ENCODE measurements at places on chromosomes 2 and 18.

- DNase-seq, result no peak
Observed at GRCh38 chr2:235639885-235640284, 146.0 kb downstream of the AGAP1 start.

DNA sequence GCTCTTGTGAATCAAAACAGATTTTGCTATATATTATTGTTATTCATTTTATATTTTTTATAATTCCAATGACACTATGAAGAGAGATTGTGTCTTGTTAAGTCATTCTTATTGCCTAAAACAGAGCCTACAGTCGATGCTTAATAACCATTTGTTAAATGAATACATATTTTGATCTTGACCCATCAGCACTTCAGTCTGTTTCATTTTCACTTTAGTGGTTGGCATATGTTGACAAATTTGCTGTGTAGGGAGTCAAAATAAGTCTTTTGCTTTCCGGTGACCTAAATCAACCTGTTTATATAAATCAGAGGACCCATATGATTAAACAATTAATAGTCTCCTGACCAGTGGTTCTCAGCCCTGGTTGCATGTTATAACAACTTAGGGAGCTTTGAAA lies 97.1 kb downstream of the TXNL1 start:
- no peak for DNase-seq

DNA sequence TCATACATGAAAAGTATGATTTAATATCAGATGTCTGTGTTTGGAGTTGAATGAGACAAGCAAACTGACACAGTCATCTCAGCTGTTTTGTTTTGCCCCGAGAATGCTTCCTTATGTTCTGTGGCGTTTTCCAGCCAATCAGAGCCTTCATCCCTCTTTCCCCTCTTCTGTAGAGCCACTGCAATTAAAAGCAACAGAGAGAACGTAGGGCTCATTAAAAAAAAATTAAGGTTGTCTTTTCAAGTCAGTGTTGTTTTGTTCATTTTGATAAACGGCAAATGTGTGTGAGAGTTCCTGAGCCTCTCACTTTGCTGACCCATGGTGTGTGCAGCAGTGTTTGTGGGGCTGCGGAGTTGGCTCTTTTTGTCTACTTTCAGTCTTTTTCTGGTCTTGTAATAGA lies 216.0 kb downstream of the FHOD3 start:
- DNase-seq, result no peak

GRCh38 chr2:27074738-27075565 lies 3.5 kb upstream of the EMILIN1 start:
- peak; percentile 60 for DNase-seq

DNA sequence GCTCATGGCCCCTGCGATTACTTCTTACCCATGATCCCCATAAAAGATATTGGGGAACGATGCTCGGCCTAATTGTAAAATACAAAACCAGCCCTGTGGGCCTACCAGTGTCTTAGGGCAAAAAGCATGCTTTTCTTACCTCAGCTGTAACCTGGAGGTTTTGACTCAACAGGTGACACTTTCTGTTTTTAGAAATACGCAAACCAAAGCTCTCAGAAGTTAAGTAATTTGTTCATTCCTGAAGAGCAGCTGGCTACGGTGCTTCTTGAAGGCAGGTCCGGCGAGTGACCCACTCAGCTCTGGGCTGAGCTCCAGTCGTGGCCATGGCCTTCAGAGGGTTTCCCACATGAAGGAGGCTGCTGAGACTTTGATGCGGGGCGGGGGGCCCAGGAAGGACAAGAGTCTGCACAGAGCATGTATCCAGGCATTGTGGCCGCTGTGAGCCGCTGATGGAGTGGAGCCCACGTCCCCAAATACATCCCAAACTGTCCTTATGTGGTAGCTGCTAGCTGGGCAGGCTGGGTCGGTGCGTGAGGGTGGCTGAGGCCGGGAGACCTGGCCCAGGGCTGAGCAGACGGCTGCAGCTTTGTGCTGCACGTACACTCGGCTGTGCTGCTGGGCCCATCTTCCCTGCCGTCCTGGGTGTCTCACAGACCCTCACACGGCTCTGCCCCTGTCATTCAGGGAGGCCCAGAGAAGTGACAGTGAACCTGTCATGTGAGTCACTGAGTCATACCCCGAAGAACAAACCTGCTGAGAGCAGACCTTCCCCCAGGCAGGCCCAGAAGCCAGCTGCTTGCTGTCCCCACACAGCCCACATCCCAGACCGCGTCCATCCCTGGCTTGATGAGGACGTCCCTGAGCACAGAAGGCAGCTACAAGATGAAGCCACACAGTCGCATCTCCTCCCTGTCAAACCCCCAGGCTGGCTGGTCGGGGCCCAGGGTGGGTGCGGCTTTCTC lies 34.1 kb downstream of the ITGB1BP1 start:
- no peak for DNase-seq

DNA sequence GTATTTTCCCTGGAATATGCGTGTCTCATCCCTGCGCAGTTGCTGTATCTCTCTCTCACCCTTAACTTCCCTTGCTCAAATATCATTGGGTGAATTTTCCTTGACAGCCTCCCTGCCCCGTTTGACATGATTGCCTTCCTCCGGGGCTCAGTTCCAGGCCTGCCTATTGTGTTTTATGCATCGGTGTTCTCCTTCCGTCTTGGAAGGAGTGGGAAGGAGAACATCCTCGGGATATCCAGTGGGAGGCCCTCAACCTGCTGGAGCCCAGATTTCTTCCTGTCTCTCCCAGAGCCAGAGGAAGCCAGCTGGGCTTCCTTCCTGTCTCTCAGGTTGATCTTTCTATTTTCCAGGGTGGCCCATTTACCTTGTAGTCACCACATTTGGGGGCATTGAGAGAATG lies 434.7 kb upstream of the HS6ST1 start:
- DNase-seq, result no peak

DNA sequence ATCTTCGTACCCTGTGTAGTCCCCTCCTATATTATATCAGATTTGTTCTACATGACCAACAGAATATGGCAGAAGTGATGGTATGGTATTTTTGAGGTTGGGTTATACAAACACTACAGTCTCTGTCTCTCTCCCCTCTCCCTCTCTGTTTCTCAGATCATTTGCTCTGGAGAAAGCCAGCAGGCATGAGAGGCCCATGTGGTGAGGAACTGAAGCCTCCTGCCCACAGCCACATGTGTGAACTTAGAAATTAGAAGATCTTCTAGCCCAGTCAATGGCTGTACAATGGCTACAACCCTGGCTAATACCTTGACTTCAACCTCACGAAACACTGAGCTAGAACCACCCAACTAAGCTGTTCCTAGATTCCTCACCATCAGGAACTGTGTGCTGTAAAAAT lies 250.6 kb downstream of the SMAD2 start:
- DNase-seq, result no peak

DNA sequence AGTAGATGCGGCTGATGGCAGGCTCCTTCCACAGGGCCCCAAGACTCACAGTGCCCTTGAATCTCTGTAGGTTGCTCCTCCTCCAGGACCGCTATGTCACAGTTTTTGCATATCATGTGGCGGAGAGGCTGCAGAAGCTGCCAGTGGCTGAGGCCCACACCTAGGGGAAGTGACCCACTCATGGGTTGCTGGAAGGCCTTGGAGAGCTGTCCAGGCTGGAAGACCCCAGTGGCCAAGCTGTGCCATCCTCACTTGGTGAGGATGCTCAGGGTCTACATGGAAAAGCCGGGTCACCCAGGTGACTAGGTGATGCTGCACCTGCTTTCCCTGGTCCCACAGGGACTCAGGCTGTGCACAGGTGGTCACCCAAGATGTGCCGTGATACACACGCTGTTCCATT lies 90.6 kb downstream of the SEPTIN10 start:
- no peak for DNase-seq

GRCh38 chr2:19169134-19169768 lies 189.2 kb downstream of the OSR1 start:
- no peak for DNase-seq

GRCh38 chr18:44899832-44900231 lies 219.1 kb downstream of the SETBP1 start:
- no peak for DNase-seq

- no peak for DNase-seq
Observed at GRCh38 chr2:32008805-32009515, 1.8 kb downstream of the MEMO1 start.

DNA sequence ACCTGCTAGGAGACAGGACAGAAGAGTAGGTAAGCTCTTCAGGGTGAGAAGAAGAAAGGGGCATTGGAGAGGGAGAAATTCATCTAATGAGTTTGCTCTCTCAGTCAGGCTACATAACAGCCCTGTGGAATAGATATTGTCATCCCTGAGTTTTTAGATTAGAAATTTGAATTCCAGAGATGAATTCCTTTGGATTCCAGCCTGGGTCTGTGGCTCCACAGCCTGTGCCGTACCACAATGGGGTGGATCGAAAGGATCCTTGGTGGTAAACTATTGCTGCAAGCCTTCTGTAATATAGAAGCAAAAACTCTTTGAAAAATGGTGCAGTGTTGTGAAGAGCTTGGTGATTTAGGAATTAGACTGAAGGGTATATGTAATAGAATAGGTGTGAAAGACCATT lies 21.0 kb downstream of the MYO1B start:
- DNase-seq, result no peak

DNA sequence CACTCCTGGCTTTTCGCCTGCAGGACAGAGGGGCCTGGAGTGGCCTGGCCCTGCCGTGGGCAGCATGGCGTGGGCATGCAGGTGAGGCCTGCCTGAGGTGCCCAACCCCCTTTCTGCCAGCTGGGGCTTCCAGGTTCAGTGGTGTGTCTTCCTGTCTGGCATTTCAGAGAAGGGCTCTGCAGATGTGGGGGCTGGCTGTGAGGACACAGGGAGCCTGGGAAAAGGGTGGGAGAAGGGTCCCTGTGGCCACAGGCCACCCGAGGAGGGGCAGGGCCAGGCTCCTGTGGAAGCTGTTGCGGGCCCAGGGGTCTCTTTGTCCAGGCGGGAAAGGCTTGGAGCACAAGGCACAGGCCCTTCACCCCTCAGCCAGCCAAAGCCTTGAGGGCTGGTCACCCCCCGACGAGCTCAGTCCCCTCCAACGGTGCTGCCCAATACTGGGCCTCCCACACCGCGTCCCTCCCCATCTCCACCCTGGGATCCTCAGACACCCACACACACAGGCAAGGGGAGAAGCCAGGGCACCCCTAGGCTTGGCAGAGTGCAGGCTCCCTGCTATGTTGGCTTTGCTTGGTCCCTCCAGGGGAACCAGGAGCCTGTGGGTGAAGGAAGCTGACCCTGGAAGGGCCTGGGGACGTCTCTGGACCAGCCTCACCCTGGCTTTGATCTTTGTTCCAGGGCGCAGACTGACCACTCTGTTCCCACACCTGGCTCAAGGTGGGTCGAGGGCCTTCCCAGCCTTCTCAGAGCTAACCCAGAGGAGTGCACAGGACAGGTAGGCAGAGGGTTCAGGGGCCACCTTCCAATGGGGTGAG lies 3.7 kb upstream of the AQP12A start:
- DNase-seq, result no peak

GRCh38 chr2:80002568-80003157 lies 301.9 kb downstream of the LRRTM1 start:
- no peak for DNase-seq

GRCh38 chr2:19860022-19860421 lies 41.8 kb downstream of the TTC32 start:
- no peak for DNase-seq

DNA sequence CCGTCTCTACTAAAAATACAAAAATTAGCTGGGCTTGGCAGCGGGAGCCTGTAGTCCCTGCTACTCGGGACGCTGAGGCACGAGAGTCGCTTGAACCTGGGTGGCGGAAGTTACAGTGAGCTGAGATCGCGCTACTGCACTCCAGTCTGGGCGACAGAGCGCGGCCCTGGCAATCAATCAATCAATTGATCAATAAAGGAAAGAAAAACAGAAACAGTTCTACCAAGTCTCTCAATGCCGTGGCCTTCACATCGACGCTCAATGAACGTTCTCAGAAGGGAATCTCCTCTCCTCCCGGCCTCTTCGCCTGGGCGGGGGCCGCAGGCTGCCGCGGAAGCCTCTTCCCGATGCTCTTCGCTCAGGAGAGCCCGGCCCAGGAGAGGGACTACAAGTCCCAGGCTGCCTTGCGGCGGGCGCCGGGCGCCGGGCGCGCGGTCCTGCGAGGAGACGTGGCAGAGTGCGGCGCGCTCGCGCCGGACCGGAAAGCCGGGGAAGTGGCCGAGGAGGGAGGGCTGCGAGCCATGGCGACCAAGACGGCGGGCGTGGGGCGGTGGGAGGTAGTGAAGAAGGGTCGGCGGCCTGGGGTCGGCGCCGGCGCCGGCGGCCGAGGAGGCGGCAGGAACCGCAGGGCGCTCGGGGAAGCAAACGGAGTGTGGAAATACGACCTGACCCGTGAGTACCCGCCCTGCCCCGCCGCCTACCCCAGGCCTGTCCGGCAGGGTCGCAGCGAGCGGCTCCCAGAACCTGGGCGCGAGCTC lies at the start of gene TMEM214:
Gene TMEM214, plus strand, starts transcription at position 471 of the 758 bp plus-strand sequence. Its CDS starts 51 bp downstream, at position 522.
- DNase-seq, result peak; percentile 83

DNA sequence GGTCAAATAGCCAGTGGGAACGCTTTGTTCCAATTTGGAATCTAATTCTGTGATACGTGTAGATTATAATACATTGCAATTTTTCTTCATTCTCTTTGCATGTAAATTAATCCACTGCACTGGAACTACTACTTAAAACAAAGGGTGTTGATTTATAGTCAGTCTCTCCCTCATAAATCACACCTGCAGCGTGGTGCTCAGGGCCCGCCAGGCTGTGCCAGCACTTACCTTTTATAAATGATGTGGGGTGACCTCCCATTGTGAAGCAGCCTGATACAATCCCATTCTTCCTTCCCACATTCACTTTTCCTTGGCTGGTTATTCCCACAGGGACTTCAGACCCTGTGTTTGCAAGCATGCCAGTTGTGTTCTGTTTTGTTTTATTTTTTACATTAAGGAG lies 302.3 kb upstream of the ID2 start:
- no peak for DNase-seq

DNA sequence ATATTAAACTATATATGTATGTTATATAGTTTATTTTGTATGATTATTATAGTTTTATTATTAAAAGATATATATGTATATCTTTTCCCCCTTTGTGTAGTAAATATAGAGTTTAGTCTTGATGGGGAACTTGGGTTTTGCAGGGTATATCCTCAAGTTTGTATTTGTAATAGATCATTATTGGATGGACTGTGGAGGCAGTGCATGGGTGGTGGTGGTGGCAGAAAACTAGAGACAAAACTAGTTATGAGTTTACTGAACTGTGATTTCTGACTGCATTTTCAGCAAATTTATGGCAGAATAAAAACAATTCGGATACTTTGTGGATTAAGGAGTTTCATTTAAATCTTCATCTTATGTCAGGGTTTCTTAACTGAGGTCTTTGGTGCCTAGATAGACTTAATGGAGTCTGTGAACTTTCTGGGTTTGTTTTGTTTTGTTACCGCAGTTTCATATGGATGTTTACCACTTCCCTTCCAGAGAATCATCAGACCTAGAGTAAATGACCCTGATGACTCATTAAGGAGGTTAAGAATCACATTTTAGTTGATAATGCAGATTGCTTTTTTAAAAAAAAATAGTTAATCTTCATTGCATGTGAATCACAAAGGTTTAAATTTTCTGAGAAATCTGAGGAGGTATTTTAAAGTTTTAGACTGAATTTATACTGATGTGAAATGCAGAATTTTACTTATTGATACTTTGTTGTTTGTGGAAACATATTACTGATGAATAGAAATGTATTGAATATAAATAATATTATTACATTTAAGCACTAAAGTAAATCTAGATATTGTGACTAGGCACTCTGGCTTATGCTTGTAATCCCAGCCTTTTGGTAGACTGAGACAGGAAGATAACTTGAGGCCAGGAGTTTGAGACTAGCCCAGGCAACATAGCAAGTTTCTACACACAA lies 14.5 kb downstream of the EPC2 start:
- no peak for DNase-seq

Measured in GDM1 (cell line).